ENCODE measurements at places on chromosomes 12 and 14.

- DNase-seq: no peak
Observed at GRCh38 chr12:123062681-123063486, 82.4 kb downstream of the ARL6IP4 start.

GRCh38 chr12:92431146-92431545 lies 271.6 kb upstream of the PLEKHG7 start:
- DNase-seq: no peak

- DNase-seq: no peak
Observed at GRCh38 chr12:42421844-42422779, 96.1 kb downstream of the PPHLN1 start.

DNA sequence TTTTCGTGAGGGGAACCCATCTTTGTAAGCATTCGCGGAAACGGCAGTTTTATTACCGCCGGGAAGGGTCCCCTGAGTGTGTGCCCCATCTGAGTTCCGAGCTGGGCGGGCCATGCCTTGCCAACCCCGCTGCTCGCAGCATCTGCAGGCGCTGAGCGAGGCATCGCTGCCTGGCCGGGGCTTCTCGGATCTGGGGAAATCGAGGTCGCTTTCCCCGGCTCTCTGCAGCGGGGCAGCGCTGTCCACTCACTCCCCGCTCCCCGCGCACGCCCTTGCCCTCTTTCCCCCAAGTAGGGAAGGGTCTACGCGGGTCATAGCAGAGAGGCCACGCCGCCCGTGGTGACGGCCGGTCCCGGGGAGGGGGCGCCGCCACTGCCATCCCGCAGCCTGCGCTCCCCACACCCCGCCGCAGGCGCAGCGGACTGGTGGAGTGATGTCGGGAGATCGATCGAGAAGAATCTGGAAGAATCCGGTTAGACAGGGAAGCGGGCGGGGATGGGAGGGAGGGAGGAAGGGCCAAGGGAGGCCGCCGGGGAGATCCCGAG lies 507 bp upstream of the FKBP4 start:
- no peak for DNase-seq

- no peak for DNase-seq
Observed at GRCh38 chr12:80491166-80491565, 47.1 kb downstream of the PTPRQ start.

DNA sequence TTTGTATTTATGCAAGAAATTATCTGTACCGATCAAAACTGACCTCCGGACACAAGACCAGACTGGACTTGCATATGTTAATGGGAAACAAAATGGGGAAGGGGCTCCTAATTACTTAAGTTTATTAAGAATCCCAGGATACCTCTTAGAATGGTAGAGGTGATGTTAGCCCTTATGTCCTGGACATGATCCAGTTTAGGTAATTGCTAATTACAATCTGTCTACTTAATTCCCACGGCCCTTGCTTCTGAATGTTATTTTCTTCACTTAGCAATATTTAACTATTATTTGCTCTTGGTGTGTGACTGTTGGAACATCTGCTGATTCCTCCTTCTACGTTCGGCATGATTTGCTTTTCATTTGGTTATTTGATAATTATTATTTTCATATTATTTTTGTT lies 644.0 kb downstream of the DIO2 start:
- DNase-seq: no peak

DNA sequence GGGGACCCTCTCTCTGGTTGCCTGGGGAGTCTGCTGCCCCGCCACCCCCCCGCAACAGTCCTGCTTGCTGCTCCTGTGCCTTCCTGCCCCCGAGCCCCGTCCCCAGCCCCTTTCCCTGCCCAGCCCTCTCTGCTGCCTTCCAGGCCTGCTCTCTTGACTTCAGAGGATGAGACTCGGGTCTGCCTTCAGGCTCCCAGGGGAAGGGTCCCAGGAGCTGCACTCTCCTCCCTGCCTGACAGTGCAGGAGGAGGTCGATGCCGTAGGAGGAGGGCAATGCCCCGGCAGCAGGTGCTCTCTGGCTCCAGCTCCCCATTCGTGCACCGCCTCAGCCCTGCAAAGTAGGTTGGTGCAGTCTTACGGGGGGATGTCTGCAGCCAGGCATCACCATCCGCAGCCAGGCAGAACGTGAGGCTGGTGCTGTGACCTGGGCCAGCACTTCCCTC lies 185.1 kb upstream of the C14orf180 start:
- DNase-seq: no peak

DNA sequence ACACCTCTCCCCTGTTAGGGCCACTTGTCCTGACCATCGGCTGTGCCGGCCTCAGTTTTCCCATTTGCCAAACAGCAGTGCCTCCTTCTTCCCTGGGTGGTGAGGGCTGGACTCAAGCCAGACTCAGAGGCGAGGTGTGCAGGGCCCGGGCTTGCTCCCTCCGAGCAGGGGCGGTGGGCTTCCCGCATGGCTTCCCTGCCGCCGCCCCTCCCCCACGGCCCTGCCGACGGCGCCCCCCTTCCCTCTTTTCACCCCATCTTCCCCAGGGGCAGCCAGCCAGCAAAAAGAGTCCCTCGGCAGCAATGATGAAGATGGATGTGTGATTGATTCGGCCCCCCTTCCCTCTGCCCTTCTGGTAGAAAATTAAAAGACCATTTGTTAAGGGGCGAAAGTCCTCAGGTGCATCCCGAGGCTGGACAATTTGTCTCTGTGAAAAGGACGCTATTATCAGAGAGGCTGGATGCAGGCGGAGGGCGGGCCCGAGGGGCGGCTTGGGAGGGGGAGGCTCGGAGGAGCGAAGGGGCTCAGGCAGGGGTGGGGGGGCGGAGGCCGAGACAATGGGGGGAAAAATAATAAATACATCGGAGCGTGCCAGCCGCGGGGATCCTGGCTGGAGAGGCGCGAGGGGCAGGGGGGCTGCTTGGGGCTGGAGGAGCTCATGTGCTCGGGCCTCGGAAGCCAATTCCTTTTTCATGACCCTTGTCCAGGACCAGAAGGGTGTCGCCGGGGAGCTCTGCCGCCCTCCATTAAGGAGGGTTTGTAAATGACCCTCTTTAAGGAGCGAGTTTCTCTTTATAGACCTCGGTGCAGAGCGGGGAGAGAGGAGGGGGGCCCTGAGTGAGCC lies 48.0 kb upstream of the LHX5 start:
- no peak for DNase-seq

DNA sequence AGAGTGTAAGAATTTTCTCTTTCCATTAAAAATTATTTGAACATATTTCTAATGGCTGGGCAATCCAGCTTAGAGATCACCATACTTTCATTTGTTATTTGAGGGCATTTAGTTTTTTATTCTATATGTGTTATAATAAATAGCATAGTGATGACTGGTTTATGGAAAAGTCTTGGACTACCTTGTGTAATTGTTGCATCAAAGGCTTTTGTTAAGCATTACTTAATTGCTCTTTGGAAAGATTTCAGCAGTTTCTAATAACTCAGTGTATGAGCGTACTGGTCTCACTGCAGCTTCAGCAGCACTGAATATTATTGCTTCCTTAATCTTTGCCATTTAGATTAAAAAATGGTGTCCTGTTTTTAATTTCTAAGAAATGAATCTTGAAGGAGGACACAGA lies 22.8 kb downstream of the TMEM19 start:
- DNase-seq: no peak

DNA sequence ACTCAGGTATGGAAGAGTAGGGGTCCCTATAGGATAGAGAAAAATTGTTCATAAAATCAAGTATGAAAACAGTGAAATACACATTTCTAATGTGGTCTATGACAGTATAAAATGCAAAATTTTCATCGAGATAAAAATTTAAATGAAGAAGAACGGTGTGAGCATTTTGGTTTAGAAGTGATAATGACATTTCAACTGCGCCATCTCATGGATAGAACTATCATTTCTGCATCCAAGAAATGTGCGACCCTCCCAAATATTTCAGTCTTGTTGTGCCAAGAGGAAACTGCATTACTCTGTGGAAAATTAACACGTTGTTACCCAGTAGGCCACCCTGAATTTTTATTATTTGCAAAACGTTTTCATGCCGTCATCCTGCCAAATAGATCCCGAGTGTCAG lies 108.8 kb downstream of the CRACR2A start:
- DNase-seq: no peak

DNA sequence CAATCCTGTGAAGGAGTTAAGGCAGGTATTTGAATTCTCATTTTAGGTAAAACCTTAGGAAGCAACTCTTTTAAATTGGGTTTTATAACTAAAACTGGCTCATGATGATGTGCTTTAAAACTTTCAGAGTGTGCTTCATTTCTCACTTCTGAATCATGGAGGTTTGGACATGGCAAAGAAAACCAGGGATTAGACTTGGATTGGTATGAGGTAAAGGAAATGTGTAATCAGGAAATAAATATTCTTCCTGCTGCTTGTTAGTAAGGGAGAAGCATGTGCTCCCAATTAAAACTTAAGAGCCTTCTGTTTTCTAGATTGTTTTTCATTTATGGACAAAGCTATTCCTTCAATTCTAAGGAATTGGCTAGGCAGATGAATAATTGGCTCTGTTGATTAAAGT lies 57.4 kb downstream of the FBXO33 start:
- DNase-seq: no peak
